ENCODE measurements at places on chromosomes 13 and 19. TPM values are rescaled to one million over a fixed set of nuclear protein-coding genes. Genes with fewer than 3 reads are reported as not detected.

The APC2 gene
- 0.06 TPM for total RNA-seq

The PCP2 gene
- not detected for total RNA-seq

- no peaks in the 10 kb centered on the region for H3K27me3 ChIP-seq
- H3K36me3 ChIP-seq: no peaks in the 10 kb centered on the region
- peak overlapping the region; percentile 86 for H3K4me3 ChIP-seq
- no peak for DNase-seq
- peaks cover 11% of the 10 kb centered on the region for H3K4me1 ChIP-seq
These were observed 744 bp upstream of the ZNF584 start for GRCh38 chr19:58407658-58408151.

GRCh38 chr13:49307365-49307764 is 59.6 kb downstream of the CDADC1 start:
- no peak overlapping the region for H3K4me3 ChIP-seq
- peaks cover 11% of the 10 kb centered on the region for H3K4me1 ChIP-seq
- H3K36me3 ChIP-seq: no peaks in the 10 kb centered on the region
- peak overlapping the region; percentile 54 for H3K27ac ChIP-seq
- peak; percentile 78 for DNase-seq

DNA sequence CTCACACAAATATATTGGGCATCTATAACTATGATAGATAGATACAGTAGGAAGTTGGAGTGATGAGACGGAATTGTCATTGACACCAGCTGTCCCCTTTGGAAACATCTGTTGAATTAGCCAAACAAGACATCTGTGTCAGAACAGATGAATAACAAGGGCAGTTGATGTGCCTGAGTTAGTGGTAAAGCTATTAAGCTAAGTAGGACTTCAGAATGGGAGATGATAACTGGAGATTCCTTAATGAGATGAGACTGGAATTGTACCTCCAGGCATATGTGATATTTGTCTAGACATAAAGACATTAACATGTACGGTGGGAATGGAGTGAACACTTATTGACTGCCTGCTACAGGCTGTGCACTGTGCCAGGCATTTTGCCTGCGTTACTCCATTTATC is 78.7 kb downstream of the MBNL2 start:
- H3K27me3 ChIP-seq: no peaks in the 10 kb centered on the region
- no peak for DNase-seq
- H3K4me1 ChIP-seq: peaks cover 62% of the 10 kb centered on the region
- peaks cover 5% of the 10 kb centered on the region for H3K36me3 ChIP-seq
- peak overlapping the region; percentile 62 for H3K27ac ChIP-seq

DNA sequence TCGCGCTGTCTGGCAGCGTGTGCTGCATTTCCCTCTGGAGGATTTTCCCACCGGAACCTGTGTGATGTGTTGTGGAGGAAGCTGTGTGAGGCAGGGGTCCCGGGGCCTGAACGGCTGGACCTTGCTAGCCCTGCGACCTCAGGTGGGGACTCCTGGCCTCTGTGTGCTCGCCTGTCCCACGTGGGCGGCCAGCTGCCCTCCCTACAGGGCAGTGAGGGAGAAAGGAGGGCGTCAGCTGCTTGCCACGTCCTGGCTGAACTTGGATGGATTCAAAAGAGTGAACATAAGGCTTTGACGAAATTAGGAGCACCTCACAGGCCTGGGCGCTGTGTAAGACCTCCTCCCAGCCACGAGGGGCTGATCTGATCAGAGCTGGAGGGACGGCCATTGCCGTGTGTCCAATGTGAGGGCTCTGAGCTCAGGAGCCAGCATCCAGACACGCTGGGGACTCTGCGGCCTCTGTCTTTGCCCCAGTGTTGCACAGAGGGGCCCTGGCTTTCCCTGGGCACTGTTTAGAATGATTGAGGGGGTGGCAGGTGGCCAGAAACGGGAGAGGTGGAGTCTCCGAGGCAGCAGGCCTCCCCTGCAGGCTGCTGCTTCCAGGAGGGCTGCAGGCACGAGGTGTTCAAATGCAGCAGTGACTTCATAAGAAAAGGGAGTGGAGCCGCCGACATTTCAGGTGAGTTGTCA is 13.0 kb downstream of the TFDP1 start:
- H3K27me3 ChIP-seq: no peaks in the 10 kb centered on the region
- peaks cover 5% of the 10 kb centered on the region for H3K36me3 ChIP-seq
- no peak overlapping the region for H3K4me3 ChIP-seq
- H3K4me1 ChIP-seq: no peaks in the 10 kb centered on the region

DNA sequence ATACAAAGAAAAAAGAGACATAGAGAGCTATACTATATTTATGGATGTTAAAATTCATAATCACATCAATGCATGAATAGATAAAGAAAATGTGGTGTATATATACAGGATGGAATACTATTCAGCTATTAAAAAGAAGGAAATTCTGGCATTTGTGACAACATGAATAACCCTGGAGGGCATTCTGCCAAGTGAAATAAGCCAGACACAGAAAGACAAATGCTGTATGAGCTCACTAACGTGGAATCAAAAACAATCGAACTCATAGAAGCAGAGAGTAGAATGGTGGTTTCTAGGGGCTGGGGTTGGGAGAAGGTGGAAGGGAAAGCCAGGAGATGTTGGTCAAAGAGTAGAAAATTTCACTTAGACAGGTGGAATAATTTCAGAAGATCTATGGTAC is 24.0 kb downstream of the UTP14C start:
- H3K27ac ChIP-seq: no peak overlapping the region
- H3K36me3 ChIP-seq: no peaks in the 10 kb centered on the region
- H3K4me3 ChIP-seq: no peak overlapping the region
- H3K4me1 ChIP-seq: no peaks in the 10 kb centered on the region
- H3K27me3 ChIP-seq: no peaks in the 10 kb centered on the region
